ENCODE measurements at places on chromosomes 2 and 18.
A peak's percentile ranks its signal among the peaks of the same experiment; 100 is the strongest.

- DNase-seq = no peak
Observed at GRCh38 chr2:149735237-149735958, 147.8 kb upstream of the MMADHC start.

DNA sequence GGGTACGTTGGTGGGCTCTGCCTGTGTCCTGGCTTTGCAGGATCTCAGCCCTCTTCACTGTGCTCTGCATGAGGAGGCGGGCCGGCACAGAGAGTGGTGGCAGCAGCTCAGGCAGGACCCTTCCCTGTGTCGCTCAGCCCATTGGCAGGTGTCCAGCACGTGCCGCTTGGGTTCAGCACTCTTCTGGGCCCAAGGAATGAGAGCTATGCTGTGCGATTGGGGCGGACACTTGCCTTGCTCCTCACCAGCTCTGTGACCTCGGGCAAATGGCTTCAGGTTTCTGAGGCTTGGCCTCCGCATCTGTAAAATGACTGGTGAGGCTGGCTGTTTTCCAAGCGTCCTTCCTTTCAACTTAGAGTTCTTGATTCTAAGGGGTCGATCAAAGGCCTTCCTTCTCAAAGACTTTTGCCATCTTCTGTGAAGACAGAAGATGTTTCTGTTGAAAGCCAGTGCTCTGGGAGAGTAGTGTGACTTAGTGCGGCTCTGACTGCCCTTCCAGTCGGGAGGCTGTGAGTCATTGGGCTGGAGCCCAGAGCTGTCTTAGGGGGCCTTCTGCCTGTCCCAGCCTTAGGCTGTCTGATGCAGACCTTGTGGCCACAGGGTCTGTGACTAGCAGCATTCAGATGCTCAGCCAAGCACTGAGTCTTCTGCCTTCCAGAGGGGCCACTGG lies 35.6 kb downstream of the GLI2 start:
- DNase-seq = no peak

DNA sequence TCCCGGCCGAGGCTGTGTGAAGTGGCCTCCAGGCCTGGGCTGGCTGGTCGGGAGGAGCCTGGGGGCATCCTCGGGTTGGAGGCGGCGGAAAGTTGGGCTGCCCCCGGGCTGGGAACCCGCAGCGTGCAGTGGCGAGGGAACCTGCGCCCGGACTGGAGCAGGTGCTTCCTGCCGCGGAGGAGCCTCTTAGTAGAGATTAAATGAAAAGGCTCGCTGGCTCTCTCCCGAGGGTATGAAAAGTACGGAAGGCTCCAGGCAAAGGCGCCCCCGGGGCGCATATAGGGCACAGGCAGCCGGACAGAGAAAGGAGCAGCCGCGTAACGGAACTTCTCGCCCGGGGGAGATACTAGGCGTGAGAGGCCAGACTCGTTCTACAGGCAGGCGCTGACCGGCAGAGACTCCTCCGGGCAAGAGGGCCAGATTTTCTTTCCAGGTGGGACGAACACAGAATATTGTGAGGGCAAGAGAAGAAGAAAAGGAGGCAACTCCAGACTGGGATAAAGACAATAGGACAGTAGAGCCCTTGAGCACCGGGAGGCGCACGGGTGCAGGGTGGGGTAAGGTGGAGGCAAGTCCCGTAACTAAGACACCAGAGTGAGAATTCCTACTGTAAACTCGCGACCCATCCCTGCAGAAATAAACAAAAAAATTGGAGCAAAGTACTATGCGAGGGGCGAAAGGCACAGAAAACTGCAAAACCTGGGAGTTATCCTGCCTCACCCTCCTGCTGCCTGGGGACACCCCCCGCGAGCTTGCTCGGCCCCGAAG lies 816 bp downstream of the CDH2 start:
- peak; percentile 30 for DNase-seq

DNA sequence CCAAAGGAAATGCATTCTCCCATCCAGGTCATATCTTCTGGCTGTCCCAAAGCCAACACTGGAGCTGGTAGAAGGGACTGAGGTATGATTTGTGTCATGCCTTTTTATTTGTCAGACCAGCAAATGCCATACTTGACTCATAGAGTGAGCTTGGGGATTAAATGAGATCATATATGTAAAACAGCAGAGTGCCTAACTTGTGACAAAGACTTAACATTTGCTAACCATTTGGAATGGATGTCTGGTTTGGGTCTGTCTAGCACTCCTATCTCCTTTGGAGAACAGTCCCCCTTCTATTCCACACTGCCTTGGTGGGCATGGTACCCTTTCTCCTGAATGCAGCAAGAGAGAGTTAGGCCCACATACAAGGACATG lies 128.5 kb upstream of the LGALSL start:
- DNase-seq = no peak

DNA sequence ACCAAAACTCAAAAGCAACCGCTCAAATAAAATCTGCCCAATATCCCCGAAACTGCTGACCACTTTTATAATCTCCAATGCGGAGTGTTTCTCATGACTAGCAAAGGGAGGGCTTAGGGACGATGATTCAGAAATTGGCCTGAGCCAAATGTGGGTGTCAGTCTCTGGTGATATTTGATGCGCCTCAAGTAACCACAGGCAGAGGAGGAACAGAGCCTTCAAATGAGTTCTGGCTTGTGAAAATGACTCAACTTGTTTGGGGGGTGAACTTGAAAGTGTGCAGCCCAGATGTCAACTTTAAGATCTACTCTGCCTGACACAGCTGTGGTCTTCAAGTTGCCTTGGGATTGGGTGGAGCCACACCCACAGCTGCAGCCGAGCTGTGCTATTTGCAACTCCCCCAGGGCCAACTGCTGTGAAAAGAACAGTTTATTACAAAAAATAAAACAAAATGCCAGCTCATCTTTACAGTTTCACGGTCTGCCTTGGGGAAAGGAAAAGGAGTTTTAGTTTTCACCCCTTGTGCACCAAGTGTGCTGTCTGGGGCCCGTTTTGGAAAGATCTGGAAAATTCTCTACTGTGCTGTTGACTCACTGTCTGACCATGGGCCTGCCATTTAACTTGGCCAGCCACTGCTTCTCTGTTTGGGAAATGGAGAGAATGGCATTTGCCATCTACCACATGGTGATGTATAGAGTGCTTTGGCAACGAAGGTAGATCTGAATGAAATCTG lies 222.1 kb downstream of the MTX2 start:
- no peak for DNase-seq
